Fibroblast of skin of scalp (primary cell): ENCODE measurements at places on chromosomes 3 and 15.

- no peak for DNase-seq
Observed at GRCh38 chr15:93179072-93179471, 90.1 kb upstream of the RGMA start.

DNA sequence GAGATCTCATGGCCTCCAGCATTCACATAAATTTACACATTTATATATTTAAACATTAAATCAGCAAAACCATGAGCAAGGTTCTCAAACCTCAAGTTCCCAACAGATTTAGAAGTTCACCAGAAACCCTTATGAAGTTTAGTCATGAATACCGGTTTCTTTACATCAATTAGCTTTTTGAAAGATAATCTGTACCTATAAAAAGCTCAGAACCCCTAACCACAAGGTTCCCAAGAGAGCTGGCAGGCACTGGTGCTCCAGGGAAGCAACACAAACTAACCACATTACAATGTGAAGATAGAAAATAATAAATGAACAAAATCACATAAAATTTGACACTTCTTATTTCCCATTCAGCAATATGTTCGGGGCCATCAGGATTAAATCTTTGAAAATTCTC is 150.9 kb downstream of the FBN1 start:
- DNase-seq, result peak; percentile 61

DNA sequence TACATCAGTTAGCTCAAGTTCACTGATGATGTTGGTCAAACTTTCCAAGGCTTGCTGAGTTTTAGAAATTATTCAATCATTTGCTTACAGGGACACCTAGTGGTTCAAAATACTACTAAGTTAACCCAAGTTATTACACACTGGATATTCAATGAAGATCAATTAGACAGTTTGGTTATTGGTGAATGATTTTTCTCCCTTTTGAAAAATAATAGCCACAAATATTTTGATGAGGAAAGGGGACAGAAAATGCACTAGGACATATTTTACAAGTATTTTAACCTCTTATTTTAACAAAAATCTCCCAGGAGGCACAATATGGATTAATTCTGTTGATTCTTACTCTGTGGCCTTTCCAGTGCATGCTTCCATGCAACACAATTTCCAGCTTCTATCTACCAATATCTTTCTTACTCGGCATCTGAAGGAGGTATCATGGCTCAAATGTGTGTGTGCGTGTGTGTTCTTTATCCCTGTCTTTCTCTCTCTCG is 20.1 kb upstream of the GOLGA6L2 start:
- DNase-seq, result peak; percentile 14

DNA sequence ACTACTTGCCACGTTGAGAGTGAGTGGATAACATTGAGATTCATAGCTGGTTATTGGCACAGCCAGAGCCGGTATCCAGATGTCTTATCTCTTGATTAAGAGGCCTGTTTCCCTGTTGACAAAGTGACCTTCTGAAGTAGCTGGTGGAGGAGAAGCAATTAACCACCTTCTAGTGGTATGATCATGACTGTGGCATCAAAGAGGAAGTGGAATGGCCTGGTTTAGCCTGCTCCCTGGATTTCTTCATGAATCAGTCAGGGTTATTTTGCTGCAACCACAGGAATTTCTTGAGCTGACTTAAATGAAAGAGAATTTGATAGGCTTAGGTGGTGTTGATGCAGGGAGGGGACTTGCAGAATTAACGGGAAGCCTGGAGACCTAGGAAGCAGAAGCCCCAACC is 398.3 kb downstream of the MFSD1 start:
- DNase-seq, result peak; percentile 71

GRCh38 chr3:60696428-60697125 is 554.7 kb downstream of the FHIT start:
- no peak for DNase-seq

GRCh38 chr15:83960192-83960829 is 275.3 kb upstream of the GOLGA6L4 start:
- no peak for DNase-seq

GRCh38 chr15:26516102-26516980 is 256.5 kb downstream of the GABRB3 start:
- DNase-seq, result no peak

- DNase-seq, result peak; percentile 91
Observed at GRCh38 chr15:101615986-101616848, 36.0 kb downstream of the TM2D3 start.

DNA sequence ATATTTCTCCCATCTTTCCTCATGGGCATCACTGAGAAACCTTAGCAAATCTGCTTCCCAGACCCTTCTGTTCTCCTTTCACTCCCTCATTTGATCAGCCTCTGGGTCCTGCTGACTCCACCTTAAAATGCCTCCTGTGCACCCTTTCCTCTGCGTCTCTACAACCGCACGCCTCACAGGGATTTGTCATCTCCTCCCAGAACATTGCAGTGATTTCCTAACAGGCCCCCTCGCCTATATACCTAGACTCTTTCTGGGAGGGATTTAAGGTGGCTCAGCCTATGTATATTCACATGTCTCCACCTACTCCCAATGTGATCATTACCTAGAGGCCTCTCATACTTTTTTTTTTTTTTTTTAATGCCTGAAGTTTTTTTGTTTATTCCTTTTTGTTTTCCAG is 69.2 kb downstream of the LIPC start:
- no peak for DNase-seq

DNA sequence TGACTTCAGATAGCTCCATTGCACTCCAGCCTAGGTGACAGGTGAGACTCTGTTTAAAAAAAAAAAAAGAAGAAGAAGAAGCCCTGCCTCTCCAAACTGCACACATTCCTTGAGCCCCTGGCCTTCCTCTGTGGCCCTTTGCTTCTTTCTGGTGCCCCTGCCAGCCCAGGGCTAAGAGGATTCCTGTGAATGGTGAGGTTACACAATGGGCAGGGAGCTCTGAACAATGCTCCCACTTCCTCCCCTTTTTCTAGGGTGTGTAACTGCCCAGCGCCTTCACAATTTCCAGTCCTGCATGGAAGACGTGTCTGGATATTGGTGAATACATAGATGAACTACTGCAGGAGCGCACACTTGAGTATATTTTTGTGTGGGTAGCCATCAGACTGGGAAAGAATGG is 3.6 kb upstream of the AMOTL2 start:
- DNase-seq, result no peak

DNA sequence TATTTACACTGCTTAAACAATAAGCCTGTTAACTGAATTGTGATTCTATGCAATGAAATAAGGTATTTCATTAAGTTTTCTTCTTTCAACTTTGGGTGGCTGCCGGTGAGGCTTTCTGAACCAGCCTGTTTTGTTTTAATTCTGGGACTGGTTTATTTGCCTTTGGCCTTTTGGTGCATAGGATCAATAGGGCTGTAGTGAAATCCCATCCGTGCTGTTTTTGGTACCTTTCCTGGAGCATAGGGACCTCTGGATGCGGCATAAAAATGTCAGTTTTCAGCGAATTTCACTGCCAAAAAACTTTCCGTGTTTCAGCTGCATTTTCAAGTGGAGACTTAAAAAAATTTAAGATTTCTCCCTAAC is 514 bp downstream of the PLS1 start:
- DNase-seq, result no peak

DNA sequence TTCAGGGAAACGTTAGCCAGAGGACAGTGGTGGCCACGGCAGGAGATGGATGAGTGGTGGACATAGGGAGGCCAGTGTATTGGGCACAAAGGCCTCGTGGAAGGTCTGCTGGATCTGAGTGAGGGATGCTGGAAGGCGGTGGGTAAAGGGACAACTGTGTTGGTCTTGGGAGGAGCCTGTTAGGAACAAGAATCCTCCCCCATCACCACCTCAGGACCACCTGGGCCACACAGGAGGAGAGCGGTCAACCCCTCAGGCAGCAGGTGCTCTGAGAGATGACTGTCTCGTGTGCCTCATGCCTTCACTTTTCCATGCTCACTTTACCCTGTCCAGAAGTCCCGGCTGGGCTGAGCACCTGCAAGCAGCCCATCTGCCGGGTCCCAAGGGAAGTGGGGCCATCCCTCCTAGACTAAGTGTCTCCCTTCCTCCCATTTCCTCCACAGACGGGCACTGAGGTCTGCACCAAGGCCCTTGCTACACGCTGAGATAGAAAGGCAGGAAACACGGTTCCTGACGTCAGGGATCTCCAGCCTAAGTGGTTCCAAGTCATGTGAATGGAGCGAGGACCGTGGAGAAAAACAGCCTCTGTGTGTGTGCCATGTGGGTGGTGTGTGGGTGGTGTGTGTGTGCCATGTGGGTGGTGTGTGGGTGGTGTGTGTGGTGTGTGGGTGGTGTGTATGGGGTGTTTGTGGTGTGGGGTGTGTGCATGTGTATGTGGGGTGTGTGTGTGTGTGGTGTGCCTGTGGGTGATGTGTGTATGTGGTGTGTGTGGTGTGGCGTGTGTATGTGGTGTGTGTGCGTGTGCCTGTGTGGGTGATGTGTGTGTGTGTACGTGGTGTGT is 47.8 kb upstream of the CTSH start:
- no peak for DNase-seq

DNA sequence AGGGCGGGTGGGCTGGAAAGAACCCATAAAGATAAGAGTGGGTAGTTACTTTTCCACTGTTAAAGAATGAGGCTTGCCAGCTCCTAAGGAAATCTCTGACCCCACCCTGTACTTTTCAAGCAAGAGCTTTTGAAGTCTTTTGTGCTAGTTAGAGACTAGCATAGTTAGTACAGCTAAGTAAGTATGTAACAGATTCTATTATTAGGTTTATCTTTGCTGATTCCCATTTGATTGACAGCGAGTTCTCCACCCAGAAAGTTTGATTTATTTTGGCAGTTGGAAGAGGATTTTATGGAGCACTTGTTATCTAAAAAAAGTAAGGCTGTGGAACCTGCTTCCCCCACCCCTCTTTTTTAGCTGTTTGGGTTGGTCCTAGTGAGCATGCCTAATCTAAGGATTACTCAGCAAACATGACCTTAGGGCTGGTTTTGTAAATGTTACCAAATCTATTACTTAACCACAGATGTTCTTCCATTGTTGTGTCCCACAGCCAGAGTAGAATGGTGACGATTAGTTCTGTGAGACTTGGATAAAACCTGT is 57.6 kb downstream of the FNDC3B start:
- peak; percentile 35 for DNase-seq

GRCh38 chr15:74958320-74958907 is 1.8 kb upstream of the RPP25 start:
- peak; percentile 57 for DNase-seq

- DNase-seq, result no peak
Observed at GRCh38 chr15:47548231-47548630, 169.1 kb upstream of the SEMA6D start.

DNA sequence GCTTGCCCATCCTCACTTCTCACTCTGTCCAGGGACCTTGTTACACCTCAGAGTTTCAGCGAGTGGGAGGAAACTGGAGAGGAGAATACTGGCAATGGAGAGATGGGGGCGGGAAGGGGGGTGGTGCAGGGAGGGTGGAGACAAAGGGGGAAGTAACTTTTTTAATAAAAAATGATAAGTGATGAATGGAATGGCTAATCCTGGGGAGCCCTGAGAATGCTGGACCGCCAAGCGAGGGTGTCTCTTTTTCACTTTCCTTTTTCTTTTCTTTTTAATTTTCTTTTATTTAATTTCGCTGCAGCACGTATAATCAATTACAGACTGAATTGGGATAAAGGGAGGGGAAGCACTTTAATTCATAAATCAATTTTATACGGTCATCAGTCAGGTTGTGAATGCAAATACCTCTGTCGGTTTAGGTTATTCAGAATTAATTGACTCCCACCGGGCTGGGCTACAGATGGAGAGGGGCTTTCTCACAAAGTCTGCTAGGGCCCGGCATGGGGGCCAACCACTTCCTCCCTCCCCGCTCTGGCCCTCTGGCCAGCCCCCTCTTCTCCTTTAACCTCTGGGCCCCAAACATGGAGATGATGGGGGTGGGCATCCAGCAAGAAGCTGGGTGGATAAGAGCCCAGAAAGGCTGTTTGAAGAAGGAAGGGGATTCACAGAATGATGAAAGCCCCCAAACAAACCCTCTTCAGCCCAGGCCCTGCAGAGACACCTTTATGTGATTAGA is 106.8 kb upstream of the BOC start:
- no peak for DNase-seq

GRCh38 chr15:74427607-74428441 is 5.9 kb downstream of the SEMA7A start:
- DNase-seq, result no peak

GRCh38 chr3:111669926-111670630 is 74.9 kb upstream of the ZBED2 start:
- peak; percentile 70 for DNase-seq

- DNase-seq, result no peak
Observed at GRCh38 chr15:88428805-88429605, 38.2 kb downstream of the MRPL46 start.

- DNase-seq, result no peak
Observed at GRCh38 chr3:146566138-146566537, 21.7 kb upstream of the PLSCR1 start.

GRCh38 chr15:41096178-41096577 is 19.9 kb downstream of the INO80 start:
- no peak for DNase-seq
